Stomach (tissue), 19 donors: ENCODE measurements at places on chromosomes 6 and 20. TPM values are rescaled to one million over a fixed set of nuclear protein-coding genes. Genes with fewer than 3 reads are reported as not detected.

RIPPLY2 gene
- polyA plus RNA-seq = 1.00 TPM

GRCh38 chr20:50111120-50111828 is 1.7 kb downstream of the UBE2V1 start:
- DNase-seq = no peak
- H3K4me3 ChIP-seq = peak overlapping the region; percentile 100
- no peaks in the 10 kb centered on the region for H3K27me3 ChIP-seq
- H3K4me1 ChIP-seq = peaks cover 91% of the 10 kb centered on the region
- no peaks in the 10 kb centered on the region for H3K36me3 ChIP-seq

SFT2D1 gene
- 44.4 TPM for polyA plus RNA-seq

- peaks cover 18% of the 10 kb centered on the region for H3K4me1 ChIP-seq
- DNase-seq = no peak
- no peaks in the 10 kb centered on the region for H3K36me3 ChIP-seq
- no peak overlapping the region for H3K4me3 ChIP-seq
- no peaks in the 10 kb centered on the region for H3K27me3 ChIP-seq
Observed at GRCh38 chr6:38512211-38512610, 127.5 kb downstream of the BTBD9 start.

DNA sequence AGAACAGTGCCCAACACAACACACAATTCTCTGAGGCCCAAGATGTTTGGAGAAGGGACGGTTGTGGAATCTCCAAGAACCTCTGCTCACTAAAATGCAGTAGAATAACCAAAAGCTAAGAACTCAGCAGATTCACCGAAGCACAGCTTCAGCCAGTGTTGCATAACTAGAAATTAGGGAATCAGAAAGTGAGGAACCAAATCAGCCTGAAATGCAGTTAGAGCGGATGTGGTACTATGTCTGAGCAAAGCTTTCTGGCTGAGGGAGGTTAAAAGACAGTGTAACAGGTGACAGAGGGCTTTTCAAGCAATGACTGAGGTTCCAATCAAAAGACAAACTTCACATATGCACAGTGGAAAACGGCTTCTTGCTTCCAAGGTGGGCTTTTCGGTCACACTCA is 197.9 kb upstream of the KCNK16 start:
- no peak overlapping the region for H3K27ac ChIP-seq
- H3K4me3 ChIP-seq = no peak overlapping the region
- no peaks in the 10 kb centered on the region for H3K27me3 ChIP-seq
- H3K36me3 ChIP-seq = no peaks in the 10 kb centered on the region

GRCh38 chr6:71476371-71476770 is 187.8 kb downstream of the OGFRL1 start:
- DNase-seq = no peak
- H3K4me1 ChIP-seq = peaks cover 15% of the 10 kb centered on the region
- no peaks in the 10 kb centered on the region for H3K27me3 ChIP-seq
- H3K27ac ChIP-seq = no peak overlapping the region

ADGRF1 gene
- 1.5 TPM for polyA plus RNA-seq
